Vagina (tissue), 2 donors: ENCODE measurements at places on chromosomes 4 and X. TPM values are rescaled to one million over a fixed set of nuclear protein-coding genes. Genes with fewer than 3 reads are reported as not detected.
A peak's percentile ranks its signal among the peaks of the same experiment; 100 is the strongest.

The C4orf36 gene
- total RNA-seq: not detected

GRCh38 chrX:69234624-69235023 lies 69.4 kb upstream of the PJA1 start:
- H3K4me3 ChIP-seq: no peak overlapping the region
- no peak for DNase-seq

GRCh38 chr4:2365054-2365912 lies 53.2 kb downstream of the ZFYVE28 start:
- H3K27me3 ChIP-seq: no peaks in the 10 kb centered on the region
- H3K27ac ChIP-seq: peak overlapping the region; percentile 53
- H3K4me3 ChIP-seq: peak overlapping the region; percentile 62
- no peak for DNase-seq

The TEX13D gene
- not detected for total RNA-seq

The SCML1 gene
- 11.8 TPM for total RNA-seq

DNA sequence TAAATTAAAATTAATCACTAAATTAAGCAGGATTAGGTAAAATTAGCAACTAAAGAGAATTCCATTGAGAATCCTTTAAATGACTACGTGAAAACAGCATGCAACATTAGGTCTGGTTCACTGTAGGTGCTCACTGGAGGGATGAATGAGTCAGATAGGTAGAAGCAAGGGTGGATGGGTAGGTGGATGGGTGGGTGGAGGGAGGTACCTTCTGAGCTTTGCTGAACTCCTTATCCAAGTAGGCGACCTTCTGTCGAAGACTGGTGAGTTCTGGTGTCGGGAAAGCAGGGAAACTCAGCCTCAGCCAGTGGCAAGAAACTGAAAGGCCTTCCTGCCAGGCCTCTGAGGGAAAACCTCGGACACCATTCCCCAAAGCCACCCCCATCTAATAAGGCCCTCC lies 3.0 kb downstream of the GRIPAP1 start:
- H3K4me3 ChIP-seq: no peak overlapping the region
- DNase-seq: no peak
- H3K27me3 ChIP-seq: no peaks in the 10 kb centered on the region
- H3K36me3 ChIP-seq: no peaks in the 10 kb centered on the region
- H3K4me1 ChIP-seq: peaks cover 19% of the 10 kb centered on the region

DNA sequence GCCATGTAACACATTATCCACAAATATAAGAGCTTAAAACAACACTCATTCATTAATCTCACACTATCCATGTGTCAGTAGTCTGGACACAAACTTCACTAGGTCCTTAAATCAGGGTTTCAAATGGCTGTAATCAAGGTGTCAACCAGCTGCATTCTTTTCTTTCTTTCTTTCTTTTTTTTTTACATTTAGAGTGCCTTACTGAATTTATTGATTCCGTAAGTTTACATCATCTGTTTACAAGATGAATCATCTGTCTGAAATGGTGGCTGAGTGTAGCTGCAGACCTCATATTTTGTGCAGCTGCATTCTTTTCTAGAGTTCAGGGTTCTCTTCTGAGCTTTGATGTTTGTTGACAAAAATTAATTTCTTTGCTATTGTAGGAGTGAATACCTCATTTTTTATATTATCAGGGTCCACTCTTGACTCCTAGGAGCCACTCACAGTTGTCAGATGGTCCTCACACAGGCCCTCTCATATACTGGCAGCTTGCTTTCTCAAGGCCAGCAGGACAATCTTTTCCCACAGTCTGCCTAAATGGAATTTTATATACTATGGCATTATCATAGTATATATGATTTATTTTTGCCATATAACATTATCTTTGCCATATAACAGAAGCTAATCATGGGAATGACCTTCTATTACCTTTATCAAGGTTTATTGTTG lies 37.8 kb downstream of the SPOCK3 start:
- H3K36me3 ChIP-seq: no peaks in the 10 kb centered on the region
- H3K27me3 ChIP-seq: no peaks in the 10 kb centered on the region
- no peaks in the 10 kb centered on the region for H3K4me1 ChIP-seq
- no peak overlapping the region for H3K4me3 ChIP-seq
- DNase-seq: no peak

- no peaks in the 10 kb centered on the region for H3K27me3 ChIP-seq
- peaks cover under 1% of the 10 kb centered on the region for H3K36me3 ChIP-seq
- H3K27ac ChIP-seq: no peak overlapping the region
- no peak for DNase-seq
Observed at GRCh38 chr4:78846258-78846657, 70.1 kb downstream of the BMP2K start.
